ENCODE measurements at places on chromosomes 12 and 14. TPM values are rescaled to one million over a fixed set of nuclear protein-coding genes. Genes with fewer than 3 reads are reported as not detected.

The IGFBP6 gene
- 14.6 TPM for total RNA-seq

The LRP1 gene
- total RNA-seq, result 123 TPM

The CDKL1 gene
- total RNA-seq, result 36.2 TPM

The PLXNC1 gene
- total RNA-seq, result 8.4 TPM

The STX2 gene
- 2.1 TPM for total RNA-seq

The PRICKLE1 gene
- total RNA-seq, result 1.1 TPM

The BICDL1 gene
- 5.0 TPM for total RNA-seq

The OLR1 gene
- 0.77 TPM for total RNA-seq

The DIO3 gene
- 0.35 TPM for total RNA-seq

The LLPH gene
- 21.0 TPM for total RNA-seq

The SDS gene
- 1.0 TPM for total RNA-seq

The IL26 gene
- not detected for total RNA-seq

The SOX5 gene
- total RNA-seq, result 1.1 TPM

The DPF3 gene
- 6.7 TPM for total RNA-seq

The NDRG2 gene
- total RNA-seq, result 136 TPM

The SLC6A12 gene
- 2.5 TPM for total RNA-seq

The CSRP2 gene
- total RNA-seq, result 7.4 TPM

The FAM90A1 gene
- total RNA-seq, result 0.42 TPM

The RGS6 gene
- total RNA-seq, result 0.45 TPM

The PMEL gene
- 3.4 TPM for total RNA-seq

The SERPINA12 gene
- total RNA-seq, result not detected

The SLC6A15 gene
- 0.32 TPM for total RNA-seq

The CCDC177 gene
- not detected for total RNA-seq

The GALNT8 gene
- total RNA-seq, result 21.6 TPM

The LHX5 gene
- not detected for total RNA-seq

The LRFN5 gene
- 0.37 TPM for total RNA-seq

The SOCS2 gene
- total RNA-seq, result 23.4 TPM

The TDP1 gene
- total RNA-seq, result 33.3 TPM

The LPAR5 gene
- 27.0 TPM for total RNA-seq

The CELA1 gene
- not detected for total RNA-seq

The OTUB2 gene
- 2.7 TPM for total RNA-seq

The OGFOD2 gene
- total RNA-seq, result 15.9 TPM

The IKZF4 gene
- 5.6 TPM for total RNA-seq

The FICD gene
- total RNA-seq, result 6.2 TPM

The KRT78 gene
- not detected for total RNA-seq

The CRACR2A gene
- total RNA-seq, result 50.3 TPM

The INSM2 gene
- not detected for total RNA-seq

The CIROP gene
- not detected for total RNA-seq

The FAM222A gene
- total RNA-seq, result 3.9 TPM

The SRRM4 gene
- 0.27 TPM for total RNA-seq
